ENCODE measurements at places on chromosomes 11 and 22. TPM values are rescaled to one million over a fixed set of nuclear protein-coding genes. Genes with fewer than 3 reads are reported as not detected.

Gene FXYD6
- 137 TPM for polyA plus RNA-seq

Gene SESN3
- 78.9 TPM for polyA plus RNA-seq

Gene APOA5
- polyA plus RNA-seq = not detected

Gene FREY1
- 0.31 TPM for polyA plus RNA-seq

Gene OR6T1
- not detected for polyA plus RNA-seq

Gene ACRV1
- polyA plus RNA-seq = 0.29 TPM

Gene KRTAP5-11
- not detected for polyA plus RNA-seq

Gene EFEMP2
- polyA plus RNA-seq = 109 TPM

Gene CLDN5
- polyA plus RNA-seq = 20.4 TPM

Gene CCDC188
- 0.71 TPM for polyA plus RNA-seq

Gene TAGLN
- 170 TPM for polyA plus RNA-seq

Gene RAC2
- polyA plus RNA-seq = 6.7 TPM

Gene HPS5
- polyA plus RNA-seq = 22.9 TPM

Gene DMC1
- polyA plus RNA-seq = 5.6 TPM

Gene SULT4A1
- 1.6 TPM for polyA plus RNA-seq

Gene GUCY1A2
- polyA plus RNA-seq = 2.8 TPM

Gene MMP10
- polyA plus RNA-seq = not detected

Gene EHF
- polyA plus RNA-seq = 24.7 TPM

Gene PRR33
- polyA plus RNA-seq = 0.04 TPM

Gene MMP1
- polyA plus RNA-seq = 0.08 TPM

Gene NPTXR
- 4.3 TPM for polyA plus RNA-seq

Gene MS4A6A
- polyA plus RNA-seq = 10.8 TPM

Gene ASRGL1
- polyA plus RNA-seq = 56.8 TPM

Gene MS4A1
- polyA plus RNA-seq = 0.73 TPM

Gene IFTAP
- polyA plus RNA-seq = 61.2 TPM

Gene CLNS1A
- polyA plus RNA-seq = 176 TPM

Gene WT1
- 211 TPM for polyA plus RNA-seq

Gene AIFM3
- polyA plus RNA-seq = 0.54 TPM

Gene CD3D
- polyA plus RNA-seq = 0.38 TPM

Gene COPB1
- polyA plus RNA-seq = 167 TPM

Gene PAMR1
- 11.2 TPM for polyA plus RNA-seq

Gene MUC6
- 33.0 TPM for polyA plus RNA-seq

Data from left renal cortex interstitium (tissue), 4 donors.